ENCODE measurements at places on chromosomes 3 and 15.

GRCh38 chr3:120741837-120742197 is 499 bp downstream of the RABL3 start:
- no peak for DNase-seq

- no peak for DNase-seq
Measured at GRCh38 chr3:18474202-18474601, 49.1 kb upstream of the SATB1 start.

- DNase-seq, result no peak
Measured at GRCh38 chr3:100060685-100061484, 53.4 kb downstream of the FILIP1L start.

- DNase-seq, result no peak
Measured at GRCh38 chr15:42286445-42287029, 13.3 kb upstream of the TMEM87A start.

- no peak for DNase-seq
Measured at GRCh38 chr3:59251869-59252268, 202.0 kb upstream of the CFAP20DC start.

- peak; percentile 85 for DNase-seq
Measured at GRCh38 chr3:15645740-15646501, 44.4 kb downstream of the BTD start.

DNA sequence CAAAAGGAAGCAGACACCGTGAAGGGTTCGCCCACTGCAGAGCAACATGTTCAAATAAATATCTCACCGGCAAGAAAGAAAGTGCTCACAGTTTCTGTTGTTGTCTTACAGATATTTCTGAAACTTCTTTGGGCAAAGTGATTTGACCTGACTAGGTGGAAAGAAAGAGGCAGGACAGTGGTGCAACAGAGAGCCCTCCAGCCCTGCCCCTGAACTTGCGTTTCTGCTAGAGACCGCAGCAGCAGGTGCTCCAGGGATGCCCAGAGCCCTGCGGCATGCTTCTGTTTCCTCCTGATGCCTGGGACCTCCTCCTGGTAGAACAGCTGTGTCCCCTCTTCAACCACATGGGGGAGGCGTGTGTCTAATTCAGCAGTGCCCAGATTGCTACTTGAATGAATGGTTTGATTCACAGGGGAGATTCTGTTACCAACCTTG is 123.4 kb downstream of the ATP10A start:
- no peak for DNase-seq

- no peak for DNase-seq
Measured at GRCh38 chr15:42692997-42693396, 43.9 kb downstream of the CDAN1 start.

DNA sequence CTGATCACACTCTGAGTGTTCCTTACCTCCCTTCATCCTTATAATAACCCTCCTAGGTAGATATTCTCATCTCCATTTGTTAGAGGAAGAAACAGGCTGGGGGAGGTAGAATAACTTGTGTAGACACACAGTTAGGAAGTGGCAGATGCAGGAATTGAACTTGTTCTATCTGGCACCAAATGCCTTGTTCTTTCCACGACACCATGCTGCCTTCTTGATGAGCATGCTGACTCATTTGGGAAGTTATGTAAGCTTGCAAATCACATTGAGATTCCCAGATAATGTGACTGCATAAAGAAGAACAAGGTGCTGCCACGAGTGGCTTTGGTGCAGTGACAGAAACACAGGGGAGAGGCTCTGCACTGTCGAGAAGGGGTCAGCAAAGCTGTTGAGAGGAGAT is 27.5 kb upstream of the NDUFB4 start:
- DNase-seq, result peak; percentile 43

DNA sequence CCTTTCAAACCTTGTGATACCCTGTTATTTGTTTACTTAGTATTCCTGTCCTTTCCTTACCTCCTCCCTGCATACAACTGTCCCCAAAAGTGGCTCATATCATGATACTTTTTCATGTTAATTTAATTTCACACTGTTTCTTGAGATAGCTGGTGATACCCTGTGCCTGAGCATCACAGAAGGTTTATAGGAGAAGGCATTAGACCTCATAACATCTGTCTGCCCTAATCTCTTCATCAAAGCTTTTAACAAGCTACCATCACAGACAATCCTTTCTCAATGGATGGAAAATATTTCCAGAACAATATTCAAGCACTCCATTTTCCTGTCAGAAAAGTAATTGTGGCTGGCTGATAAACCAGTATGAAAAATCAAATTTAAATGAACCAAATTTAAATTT is 81.6 kb downstream of the SSR3 start:
- DNase-seq, result no peak

DNA sequence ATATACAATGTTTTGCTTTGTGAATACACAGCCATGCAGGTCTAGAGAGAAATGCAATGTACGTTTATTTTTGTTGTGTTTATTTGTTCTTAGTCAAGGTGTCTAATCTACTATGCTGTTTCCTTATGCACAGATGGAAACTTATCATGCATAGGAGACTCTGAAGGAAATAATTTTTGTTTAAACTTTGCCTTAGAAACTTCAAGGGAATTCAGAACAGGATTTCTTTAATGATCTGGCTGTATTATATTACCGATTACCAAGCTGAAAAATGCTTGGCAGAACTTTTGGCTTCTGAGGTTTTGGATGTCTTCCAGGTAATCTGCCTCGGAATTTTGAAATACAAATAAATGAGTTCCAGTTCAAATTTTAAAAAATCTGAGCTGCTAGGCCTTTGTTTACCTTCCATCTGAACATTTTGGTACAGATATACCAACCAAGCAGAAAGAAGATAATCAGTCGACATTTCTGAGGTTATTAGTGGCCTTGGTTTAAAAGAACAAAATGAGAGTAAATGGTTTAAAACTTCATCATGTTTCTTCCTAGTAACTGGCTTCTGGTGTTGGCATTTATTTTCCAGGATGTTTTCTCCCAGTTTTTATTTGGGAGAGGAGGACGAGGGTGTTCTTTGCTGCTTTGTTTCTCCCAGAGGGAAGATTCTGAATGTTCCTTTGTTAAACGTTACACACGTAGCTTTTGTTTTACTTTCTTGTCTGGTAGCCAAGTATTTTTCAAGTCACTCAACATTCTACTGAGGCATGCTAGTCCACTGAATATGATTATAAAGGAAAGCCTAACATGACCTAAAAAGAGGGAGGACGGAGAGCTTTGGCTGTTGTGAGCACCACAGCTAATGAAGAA is 421.8 kb upstream of the TBL1XR1 start:
- DNase-seq, result no peak

DNA sequence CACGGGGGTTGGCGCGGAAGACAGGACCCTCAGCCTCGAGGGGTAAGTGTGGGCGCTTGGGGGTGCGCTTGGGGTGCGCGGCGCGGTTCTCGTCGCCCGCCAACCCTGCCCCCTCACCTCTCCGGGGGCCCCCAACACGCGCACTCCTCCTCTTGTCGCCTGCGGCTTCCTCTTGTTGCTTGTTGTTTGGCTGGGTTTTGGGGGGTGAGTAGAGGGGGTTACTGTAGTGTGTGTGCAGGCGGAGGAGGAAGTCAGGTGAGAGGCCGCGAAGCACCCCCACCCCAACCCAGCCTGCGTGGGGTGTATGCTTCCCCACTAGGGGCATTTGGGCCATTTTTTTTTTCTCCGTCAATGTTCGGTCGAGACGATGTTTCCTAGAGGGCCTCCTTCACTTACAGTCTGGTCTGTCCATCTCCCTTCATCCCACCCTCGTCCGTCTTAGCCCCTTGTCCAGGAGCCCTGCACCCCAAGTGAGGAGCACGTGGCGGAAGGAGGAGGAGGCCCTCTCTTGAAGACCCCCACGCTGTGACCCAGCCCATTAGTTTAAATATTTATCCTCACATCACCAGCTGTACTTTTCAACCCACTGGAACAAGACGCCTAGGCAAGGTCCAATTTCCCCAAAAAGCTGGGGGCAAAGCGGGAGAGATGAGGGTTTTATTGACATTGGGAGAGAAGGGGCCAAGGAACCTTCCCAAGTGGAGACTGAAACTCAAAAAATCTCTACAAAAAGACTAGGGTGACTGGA is 20.4 kb upstream of the SATB1 start:
- DNase-seq, result peak; percentile 18

DNA sequence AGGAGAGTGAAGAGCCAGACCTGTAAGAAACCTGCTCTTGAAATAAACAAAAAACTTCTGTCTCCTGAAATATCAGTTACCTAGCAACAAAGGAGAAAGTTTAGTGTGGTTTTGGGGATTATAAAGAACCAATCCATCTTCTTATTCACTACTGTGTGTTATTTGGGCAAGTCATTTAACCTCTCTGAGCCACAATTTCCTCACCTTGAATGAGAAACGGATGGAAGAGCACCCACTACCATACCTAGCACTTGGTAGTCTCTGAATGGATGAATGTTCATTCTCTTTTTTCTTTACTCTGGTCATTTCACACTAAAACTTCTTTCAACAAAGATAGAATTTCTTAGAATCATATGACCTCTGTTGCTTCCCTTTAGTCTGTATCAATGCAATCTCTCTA is 45.2 kb downstream of the PTPN9 start:
- no peak for DNase-seq

- no peak for DNase-seq
Measured at GRCh38 chr3:179703816-179704215, 51.0 kb downstream of the USP13 start.

- no peak for DNase-seq
Measured at GRCh38 chr3:159770998-159771397, 217.6 kb upstream of the IL12A start.

DNA sequence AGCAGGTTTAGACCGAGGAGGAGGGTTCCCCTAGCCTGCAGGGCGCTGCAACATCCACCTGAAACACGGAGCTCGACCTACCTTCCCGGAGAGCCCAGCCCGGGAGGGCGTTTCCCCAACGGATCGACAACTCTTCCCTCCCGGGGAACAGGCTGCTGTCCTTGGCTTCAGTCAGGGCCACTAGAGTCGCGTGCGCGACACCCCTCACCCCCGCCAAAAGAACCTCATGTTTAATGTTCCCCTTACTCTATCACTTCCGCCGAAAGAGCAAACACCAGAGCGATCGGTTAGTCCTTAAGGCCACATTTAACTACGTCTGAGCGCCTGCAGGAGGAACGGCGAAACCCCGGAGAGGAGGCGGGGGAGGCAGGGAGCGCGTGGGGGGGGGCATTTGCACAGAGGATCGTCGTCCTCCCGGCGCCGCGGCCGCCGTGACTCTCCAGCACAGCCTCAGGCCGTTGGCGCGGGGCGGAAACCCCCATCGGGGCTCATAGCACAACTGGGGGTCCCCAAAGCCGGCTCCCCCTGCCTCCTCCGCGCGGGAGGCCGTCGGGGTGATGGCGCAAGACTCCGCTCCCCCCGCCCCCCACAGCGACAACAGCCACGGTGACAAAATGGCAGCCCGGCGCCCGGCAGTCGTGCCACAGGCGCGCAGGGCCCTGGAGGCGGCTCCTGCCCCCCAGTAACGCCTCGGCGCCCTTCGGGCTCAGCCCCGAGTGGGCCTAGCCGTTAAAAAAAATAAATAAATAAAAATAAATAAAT is 3.2 kb downstream of the ANP32A start:
- DNase-seq, result peak; percentile 63

- no peak for DNase-seq
Measured at GRCh38 chr3:41866298-41866697, 95.6 kb downstream of the ULK4 start.

GRCh38 chr3:32436816-32437189 is 45.1 kb downstream of the CMTM7 start:
- DNase-seq, result peak; percentile 18

- no peak for DNase-seq
Measured at GRCh38 chr3:194801461-194802432, 116.1 kb downstream of the FAM43A start.

DNA sequence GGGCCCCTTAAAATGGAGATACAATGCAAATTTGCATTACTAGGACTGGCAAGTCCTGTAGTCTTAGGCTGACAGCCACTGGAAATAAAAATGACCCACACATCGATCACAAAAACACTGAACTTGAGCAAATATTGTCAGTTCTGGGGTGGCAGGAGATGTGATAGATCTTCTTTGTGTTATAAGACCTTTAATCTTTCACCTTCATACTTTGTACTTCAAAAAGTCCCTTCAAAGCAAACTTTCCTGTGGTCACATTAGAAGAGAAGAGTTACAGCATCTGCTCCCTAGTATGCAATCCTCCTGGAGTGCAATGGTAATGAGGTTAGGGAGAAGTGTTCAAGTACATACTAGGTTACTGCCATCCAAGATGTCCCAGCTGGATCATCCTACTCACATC is 149.4 kb upstream of the KCNMB2 start:
- DNase-seq, result no peak

- DNase-seq, result peak; percentile 52
Measured at GRCh38 chr3:27568393-27568792, 84.2 kb upstream of the SLC4A7 start.

DNA sequence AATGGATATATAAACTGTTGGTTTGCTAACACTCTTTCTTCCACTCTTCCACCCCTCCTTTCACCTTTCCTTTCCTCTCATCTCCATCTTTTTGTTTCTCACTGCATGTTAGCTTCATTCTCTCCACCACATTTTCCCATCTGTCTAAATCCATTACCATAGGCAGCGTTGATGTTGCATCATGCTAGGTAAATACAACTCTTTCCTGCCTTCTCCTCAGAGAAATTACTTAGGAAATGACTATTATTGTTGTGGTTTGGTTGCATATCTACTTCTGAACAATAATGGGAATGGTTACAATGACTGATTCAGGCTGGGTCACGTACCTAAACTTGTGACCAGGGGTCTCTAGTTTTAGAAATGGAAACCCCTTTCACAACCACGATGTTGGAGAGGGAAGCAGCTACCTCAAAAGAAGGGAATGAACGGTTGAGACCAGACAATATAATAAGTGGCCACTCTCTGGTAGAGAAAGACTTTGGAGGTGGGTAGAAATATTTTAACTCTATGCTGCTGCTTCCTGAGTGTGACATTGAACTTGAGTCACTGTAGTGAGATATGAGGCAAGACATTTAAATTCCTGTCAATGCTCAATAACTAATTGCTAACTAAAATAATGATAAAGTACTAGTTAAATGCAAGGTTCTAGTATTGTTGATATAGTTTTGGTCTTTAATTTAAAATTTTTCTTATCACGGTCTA is 314.1 kb upstream of the TGFBR2 start:
- DNase-seq, result no peak

GRCh38 chr3:45665101-45665572 is 24.1 kb upstream of the SACM1L start:
- DNase-seq, result peak; percentile 64

All from adrenal gland (tissue), 19 donors.